HuH-7.5 (cell line): ENCODE measurements at places on chromosomes 12 and 14.

DNA sequence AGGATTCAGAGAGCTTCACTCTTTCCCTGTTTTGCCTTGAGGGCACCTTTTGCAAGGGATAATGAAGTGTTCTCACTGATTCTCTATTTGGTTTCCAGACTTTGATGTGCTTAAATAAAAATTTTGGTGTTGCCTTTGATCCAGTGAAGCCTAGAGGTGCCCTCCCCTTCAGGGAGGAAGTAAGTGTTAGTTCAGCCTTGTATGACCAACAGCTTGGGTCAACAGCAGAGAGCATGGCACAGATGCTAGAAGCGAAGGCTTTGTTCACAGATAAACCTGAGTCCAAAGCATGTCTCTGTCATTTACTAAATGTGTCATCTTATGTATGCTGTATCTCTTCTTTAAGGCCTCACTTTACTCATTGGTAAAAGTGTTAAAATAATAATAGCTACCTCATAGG, 52.8 kb upstream of the STXBP6 start:
- no peak for DNase-seq

DNA sequence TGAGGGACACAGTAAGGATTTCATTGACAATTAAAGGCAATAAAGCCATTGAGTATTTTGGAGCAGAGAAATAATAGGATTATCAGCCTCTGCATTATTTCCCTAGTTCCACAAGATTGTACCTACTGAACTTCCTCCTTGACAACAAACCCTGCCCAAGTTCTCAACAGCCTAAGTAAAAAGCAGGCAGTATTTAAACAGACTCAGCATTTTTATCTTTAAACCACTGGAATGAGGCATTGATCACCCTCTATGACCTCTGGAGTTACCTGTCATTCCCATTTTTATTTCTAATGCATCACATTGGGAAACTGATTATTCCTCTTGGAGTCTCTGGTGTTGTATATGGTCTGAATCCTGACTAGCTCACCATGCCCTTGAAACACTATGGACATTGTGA, 570.6 kb upstream of the STXBP6 start:
- DNase-seq, result no peak

DNA sequence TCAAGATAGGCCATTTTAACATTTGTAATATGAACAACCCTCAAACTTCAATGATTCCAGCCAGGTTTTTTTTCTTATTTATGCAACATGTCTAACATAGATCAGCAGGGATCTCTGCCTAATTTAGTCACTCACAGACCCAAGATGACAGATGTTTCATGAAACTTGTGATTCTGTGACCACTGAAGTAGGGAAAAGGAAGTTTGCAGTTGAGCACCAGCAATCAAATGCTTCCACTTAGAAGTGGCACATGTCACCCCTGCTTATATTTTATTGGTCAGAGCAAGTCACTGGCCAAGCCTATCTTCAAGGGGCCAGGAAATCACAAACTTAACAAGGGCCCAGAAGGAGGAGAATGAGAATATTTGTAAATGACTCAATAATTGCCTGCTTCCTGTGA, 150.6 kb downstream of the BCAT1 start:
- no peak for DNase-seq

- DNase-seq, result no peak
Observed at GRCh38 chr14:104520620-104521410, 58.7 kb upstream of the C14orf180 start.

DNA sequence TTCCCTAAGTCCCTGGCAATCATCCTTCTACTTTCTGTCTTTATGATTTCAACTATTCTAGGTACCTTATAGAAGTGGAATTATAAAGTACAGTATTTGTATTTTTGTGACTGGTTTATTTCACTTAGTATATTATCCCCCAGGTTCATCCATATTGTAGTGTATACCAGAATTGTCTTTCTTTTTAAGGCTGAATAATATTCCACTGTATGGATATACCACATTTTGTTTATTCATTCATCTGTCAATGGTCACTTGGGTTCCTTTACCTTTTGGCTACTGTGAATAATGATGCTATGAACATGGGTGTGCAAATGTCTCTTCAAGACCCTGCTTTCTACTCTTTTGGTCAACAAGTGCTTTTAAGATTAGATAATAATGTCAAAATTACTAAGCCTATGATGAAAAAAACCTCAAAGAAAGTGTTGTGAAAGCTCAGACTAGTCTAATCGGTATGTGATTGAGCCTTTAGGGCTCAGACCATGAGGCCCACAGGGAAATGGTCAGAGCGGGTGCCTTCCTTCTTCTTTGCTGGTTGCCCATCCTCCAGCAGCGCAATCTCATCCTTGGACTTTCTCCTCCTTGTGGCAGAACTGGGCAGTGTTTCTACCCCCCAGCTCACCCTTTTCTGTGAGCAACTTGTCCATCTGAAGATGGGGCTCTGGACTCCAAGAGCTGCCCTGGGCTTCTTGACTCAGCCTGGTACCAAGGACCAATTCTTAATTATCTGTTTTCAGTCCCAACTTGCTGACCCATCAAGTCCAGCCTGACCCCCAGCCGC, 105.4 kb downstream of the TTC8 start:
- DNase-seq, result no peak

GRCh38 chr12:27824126-27824842, 44.2 kb upstream of the MANSC4 start:
- no peak for DNase-seq

DNA sequence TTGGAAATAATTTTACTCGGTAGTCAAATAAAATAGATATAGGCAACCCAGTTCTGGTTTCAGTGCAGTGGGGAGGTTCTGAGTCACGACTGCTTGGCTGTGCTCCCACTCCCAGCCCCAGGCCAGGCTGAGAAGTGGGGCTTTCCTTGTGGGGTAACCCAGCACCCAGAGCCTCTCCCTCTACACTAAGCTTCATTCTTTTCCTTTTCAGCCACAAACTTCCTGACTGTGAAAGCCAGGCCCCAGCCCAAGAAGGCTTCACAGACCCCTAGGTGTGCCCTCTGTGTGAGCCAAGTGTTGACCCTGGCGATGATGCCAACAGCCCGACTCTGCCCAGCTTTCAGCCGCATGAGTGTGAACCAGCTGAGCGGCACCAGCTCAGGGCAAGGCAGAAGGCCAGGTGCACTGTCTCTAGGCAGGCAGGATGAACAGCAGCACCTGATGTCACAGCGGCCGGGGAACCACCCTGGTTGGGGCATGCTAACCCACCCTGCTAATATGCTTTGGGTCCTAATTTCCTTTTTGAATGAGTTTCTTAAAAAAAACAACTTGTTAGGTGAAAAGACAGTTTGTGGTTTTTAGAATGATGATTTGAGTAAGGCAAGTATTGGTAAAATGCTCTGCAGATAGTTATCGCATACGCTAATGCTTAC, 42.2 kb upstream of the ATP23 start:
- no peak for DNase-seq

DNA sequence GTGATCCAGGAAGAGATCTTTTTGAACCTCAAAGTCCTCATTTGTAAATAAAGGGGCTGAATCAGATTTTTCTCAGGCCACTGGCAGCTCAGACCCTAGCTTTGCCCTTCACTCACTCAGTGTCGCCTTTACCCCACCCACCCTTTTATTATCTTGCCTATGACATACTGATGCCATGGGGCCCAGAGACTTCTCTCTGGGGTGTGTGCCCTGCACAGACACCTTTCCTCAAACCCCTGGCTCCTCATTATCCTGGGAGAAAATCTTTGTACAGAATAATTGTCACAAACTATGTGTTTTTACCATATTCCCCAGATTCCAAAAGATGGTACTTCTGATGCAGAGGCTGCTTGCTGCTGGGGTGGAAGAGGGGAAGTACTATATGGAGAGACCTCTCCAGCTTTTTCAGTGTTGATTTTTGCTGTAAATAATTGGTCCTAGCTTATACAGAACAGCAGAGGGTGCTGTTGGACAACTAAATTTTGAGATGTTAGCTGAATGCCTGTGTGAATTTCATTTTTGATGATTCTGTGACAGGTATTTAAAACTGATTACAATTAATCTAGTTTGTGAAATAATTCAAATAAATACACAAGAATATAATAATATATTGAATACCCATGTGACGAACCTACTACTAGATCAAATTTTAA, 53.9 kb upstream of the DCD start:
- no peak for DNase-seq

DNA sequence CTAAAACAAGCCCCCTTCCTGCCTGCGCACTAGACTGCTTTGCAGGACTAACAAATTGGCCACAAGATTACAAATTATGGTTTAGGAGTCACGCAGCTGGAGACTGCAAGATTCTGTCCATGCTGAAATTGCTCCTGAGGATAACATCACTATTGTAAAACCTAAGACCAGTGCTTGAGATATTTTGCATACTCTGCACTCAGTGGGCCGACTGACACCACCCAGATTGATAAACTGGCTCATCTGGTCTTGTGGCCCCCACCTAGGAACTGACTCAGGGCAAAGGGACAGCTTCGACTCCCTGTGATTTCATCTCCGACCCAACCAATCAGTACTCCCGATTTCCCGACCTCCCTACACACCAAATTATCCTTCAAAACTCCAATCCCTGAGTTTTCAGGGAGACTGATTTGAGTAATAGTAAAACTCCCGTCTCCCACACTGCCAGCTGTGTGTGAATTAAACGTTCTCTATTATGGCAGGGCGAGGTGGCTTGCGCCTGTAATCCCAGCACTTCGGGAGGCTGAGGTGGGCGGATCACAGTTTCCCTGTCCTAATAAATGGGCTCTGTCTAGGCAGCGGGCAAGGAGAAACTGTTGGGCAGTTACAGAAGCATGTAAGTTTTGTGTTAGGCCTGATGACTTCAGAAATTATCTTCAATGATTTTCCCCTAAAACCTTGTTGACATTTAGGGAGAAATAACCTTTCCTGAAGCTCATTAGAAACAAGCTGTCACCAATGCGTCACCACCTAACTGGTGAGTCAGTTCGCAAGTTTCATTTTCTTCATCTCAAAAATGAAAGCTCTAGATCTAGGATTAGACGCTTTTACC, 5.3 kb upstream of the UBC start:
- no peak for DNase-seq

DNA sequence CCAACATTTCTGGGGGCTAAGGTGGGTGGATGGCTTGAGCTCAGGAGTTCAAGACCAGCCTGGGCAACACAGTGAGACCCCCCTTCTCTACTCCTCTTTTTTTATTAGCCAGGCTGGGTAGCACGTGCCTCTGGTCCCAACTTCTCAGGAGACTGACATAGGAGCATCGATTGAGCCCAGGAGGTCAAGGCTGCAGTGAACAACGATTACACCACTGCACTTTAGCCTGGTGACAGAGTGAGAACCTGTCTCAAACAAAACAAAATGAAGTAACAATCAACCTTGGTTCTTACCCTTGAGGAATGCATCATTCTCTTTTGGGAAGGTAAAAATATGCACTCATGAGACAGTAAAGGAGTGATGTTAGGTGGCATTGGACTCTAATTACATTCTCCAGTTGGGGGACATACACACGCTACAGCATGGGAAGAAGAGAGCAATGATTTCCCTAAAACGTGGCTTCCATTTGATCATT, 3.9 kb upstream of the NIN start:
- no peak for DNase-seq

GRCh38 chr12:51818086-51818485, 30.4 kb downstream of the FIGNL2 start:
- no peak for DNase-seq

DNA sequence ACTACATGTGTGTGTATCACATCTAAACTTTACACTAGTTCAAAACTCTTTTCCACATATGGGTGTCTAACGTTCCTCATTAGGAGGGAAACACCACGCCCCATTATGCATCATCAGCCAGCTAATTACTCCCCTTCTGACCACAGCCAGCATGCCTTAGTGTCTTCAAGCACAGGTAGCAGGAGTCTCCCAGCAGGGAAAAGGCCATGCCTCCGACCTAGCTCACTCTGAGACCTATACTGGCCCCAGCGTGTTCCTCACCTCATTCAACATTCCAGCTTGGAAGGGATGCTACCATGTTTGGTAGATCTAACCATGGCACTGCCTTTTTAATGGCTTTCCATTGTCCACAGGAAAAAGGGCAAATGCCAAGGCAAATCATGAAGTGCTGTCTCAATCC, 66.1 kb upstream of the PRB2 start:
- no peak for DNase-seq

DNA sequence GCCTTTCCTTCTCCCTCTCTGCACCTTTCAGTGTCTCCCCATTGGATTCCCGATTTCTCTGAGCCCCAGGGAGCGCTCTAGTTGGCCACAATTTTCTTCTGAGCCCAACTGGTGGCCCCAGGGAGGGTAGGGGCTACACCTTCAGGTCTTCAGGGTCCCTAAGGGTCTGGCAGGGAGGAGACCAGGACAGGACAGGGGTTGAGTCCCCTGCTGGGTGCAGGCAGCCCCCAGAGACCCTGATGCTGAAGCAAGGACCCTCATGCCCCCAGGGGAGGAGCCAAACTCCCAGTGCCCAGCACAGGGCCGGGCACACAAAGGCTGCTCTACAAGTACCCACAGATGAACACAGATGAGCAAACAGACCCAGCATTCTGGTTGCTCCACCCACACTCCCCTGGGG, 12.7 kb downstream of the FOXN4 start:
- no peak for DNase-seq

- no peak for DNase-seq
Observed at GRCh38 chr14:99944241-99944651, 121.0 kb upstream of the EVL start.
